ENCODE measurements at places on chromosomes 13 and 19.

DNA sequence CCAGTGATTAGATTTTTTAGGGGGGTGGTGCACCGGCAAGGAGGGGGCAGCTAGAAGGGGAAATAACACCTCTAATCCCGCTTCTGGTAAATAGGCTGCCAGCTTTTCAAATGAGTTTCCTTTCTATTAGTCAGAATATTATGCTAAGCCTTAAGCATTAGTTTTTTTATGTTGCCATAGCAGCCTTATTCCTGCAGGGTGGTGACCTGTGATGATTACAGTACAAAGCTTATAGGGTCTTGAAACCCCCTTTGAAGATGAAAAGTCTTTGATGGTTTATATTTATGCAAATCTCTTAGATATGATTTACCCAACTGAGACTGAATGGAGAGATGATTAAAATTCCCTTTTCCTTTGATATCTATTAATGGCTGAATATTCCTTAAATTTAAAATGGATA lies 109.8 kb downstream of the ZIC5 start:
- DNase-seq: no peak

- DNase-seq: no peak
Measured at GRCh38 chr19:35992907-35993765, 1.9 kb upstream of the SDHAF1 start.

GRCh38 chr19:35216833-35217648 lies 11.5 kb downstream of the FAM187B start:
- no peak for DNase-seq

DNA sequence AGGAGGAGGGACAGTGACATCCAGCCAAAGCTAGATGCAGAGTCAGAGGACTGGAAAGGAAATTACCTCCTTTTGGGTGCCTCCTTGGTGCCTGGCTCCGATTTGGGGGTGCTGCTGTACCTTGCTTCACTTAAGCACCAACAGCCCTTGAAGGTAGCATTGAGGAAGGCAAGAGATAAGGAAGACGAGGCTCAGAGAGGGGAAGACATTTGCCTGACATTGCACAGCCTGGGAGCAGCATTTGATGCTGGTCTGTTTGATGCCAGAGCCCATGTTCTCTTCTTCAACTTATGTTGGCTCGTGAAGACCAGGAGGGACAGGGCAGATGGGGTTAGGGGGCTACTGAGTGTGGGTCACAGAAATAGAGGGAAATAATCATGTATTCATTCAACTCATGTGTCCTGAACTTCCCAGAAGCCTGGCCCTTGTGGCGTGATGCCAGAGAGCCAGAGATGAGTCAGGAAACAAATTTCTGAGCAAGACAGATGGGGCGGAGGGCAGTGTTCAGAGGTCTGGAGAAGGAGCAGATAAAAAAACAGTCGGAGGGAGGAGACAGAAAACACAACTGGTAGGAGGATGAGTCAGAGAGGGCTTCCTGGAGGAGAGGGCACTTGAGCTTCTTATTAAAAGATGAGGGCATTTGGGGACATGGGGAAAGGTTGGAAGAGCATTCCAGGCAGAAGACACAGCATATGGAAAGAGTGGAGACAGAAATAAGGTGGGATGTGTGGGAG lies 3.0 kb upstream of the C19orf81 start:
- DNase-seq: no peak

DNA sequence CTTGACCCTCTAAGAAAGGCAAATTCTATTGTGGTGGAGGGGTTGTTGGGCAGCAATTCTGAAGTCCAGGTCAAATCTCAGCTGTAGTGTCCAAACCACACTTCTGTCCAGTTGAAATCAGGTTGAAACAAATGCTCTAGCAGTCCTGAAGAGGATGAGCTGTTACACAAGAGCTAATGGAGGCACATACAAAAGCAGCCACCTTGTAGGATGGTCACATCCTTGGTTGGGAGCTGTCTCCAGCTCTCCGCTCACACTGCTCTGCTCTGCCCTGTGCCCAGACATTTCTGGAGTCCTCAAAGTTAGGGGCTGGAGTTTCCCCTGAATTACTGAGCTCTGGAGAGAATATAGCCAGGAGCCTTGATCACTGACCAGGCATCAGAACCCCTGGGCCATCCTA lies 47.2 kb downstream of the GPR12 start:
- no peak for DNase-seq

DNA sequence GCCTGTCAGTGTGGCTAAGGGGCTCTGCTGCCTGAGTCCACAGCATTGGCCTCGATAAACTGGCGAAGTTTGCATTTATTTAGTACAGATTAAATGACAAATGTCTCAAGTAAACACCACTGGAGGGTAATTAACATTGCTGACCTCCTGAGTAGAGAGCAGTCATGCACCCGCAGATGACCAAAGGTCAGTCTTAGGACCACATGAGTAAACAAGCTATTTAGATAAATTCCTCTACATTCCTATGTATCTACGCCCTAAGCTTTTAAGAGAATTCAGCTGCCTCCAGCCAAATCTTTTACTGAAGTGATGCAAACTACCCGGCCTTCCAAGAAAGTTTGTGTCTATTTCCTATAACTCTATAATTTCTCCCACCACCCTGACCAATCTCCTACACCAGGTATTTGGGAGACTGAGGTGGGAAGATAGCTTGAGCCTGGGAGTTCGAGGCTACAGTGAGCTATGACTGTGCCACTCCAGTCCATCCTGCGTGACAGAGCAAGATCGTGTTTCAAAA lies 22.9 kb downstream of the CD70 start:
- DNase-seq: no peak

DNA sequence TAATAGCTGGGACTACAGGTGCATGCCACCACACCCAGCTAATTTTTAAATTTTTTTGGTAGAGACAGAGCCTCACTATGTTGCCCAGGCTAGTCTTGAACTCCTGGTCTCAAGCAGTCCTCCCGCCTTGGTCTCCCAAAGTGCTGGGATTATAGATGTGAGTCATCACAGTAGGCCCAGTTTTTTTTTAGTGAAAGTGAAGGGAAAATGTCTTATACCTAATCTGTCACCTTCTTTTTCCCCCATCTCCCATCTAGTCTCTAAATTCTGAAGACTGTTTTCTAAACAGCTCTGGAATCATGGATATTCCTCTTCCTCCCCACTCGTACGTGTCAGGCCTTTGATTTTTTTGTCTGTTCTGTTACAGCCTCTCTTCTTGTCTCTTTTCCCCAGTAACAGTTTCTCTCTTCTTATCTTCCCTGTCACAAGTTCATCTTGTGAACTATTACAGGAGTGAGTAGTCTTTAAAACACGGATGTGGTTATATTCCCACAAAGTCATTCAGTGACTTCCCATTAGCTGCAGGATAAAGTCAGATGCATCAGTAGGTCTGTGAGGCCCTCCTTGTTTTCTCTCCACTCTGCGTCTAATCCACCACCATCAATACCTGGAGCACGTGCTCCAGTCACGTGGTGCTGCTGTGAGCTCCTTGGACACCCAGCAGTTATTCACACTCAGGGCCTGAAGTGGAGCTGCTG lies 2.9 kb downstream of the CDC16 start:
- no peak for DNase-seq

DNA sequence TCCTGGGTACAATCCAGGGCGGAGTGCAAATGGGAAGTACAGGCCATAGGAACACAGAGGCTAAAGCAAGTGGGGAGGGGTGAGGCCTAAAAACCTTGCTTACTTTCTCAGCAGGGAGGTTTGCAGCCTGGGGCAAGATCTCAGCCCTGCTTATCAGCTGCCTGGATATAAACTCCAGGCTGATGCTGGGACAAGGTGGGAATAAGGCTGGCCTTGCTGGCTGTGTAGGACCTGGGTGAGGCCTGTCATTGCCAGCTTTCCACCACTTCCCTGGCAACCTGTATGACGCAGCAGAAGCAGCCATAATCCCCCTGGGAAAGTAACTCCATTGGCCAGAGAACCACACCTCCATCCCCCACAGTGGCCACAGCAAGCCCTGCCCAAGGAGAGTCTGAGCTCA lies 279.1 kb upstream of the ATXN8OS start:
- DNase-seq: no peak
